Thyroid gland (tissue), 4 donors: ENCODE measurements at places on chromosomes 5 and 9. TPM values are rescaled to one million over a fixed set of nuclear protein-coding genes. Genes with fewer than 3 reads are reported as not detected.
A peak's percentile ranks its signal among the peaks of the same experiment; 100 is the strongest.

DNA sequence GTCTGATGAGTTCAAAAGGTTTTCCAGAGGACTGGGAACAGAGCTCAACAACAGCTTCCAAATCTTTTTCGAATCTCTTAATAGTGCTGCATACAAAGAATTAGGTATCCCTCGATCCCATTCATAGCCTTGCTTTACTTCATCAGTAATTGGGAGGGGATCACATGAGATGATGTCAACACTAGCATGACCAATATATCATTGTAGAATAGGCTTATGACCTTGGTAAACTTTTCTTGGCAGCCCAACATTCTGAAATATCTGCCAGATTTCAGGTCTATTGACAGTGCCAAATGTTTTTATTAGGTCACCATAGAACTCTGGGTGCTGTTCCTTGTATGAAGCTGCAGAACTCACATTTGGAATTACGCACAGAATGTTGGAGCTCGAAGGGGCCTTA is 228.9 kb downstream of the FGF10 start:
- DNase-seq = no peak

DNA sequence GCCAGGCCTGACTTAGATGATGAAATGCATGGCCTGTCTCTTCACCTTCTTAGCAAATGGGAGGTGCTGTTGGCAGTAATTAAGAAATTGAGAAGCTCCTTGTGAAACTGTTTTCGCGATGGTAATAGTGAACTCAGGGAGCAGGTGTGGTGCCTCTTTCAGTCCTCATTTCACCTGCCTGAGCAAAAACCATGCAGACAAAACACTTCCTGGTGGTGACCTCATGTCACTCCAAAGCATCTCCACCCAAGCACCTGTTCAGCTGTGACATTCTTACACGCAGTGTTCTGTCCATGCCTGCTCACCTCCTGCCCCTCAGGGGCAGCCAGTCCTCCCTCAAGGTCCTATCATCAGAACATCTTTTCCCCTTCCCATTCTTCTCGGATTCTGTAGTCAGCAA is 146.5 kb downstream of the CD180 start:
- DNase-seq = no peak

DNA sequence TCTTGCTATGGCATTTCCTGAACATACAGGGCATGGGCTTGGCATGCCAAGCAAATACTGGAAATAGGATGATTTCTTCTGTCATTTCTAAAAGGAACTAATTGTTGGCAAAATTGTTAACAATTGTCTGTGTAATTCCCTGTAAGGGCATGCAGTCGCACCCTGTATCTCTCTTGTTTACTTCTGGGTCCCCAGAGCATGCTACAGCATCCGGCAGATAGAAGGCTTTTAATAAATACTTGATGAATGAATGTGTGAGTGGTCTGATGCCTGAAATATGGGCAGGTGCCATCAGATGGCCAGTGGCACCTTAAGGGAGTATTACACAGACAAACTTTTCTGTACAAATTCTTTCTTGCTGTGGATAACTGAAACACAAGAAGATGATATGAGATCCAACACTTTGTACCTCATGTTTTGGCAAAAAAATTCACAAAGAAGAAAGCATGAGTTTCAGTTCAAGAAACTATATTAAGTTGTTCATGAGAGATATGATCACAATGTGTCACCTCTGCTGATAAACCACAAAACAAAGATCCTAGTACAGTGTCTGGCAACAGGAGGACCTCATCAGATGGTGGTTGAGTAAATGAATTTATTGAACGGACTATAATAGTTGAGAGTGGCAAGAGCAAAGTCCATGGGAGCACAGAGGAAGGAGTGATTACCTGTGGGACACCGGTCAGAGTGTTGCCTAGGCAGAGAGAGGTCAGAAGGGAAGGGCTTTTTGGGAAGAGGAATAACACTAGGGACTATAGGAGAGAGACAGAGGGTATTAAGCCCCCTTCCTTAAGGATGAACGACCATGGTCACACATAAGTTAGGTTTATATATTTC is 194.2 kb downstream of the ATP10B start:
- DNase-seq = no peak

DNA sequence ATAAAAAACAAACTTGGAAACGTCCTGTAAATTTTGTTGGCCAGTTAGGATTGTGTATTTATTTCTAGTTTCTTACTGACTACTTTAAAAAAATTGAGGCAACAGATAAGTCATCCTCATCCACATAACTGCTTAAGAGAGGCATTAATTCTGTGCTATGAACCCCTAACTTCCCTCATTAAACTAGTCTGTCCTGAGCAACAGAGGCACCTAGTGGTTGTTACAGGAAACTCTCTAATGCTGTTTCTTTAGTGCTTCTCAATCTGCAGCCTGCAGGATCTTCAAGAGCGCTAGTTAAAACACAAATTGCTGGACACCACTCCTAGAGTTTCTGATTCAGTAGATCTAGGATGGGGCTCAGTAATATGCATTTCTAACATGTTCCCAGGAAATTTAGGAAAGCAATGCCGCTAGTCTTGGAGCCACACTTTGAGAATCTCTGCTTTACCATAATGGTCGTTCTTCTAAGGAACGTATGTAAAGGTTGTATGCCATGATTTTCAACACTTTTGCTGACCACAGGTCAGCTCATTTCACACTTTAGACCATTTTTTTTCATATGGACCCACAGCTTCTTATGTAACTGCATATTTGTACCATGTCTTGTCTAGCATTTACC is 410.1 kb upstream of the SMARCA2 start:
- no peak for DNase-seq

DNA sequence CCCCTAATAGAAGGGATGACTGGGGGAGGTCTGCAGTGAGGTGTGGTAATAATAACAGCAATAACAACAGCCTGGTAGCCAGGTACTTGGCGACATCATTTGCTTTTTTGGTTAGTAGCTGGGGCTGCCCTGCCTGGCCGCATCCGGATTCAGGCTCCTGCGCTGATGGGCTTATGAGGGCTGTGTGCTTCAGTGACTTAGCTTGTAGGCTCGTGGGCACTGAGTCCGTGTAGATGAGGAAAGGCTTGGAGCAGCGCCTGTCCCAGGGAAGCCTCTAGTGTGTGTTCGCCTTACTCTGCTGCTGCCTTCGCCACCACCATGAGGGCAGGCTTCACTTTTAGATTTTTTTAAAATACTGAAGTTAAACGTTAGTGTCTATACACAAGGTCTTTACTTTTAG is 4.5 kb downstream of the NDUFS6 start:
- no peak for DNase-seq

- peak; percentile 74 for DNase-seq
Measured at GRCh38 chr9:136345281-136346156, 18.0 kb downstream of the DNLZ start.

DNA sequence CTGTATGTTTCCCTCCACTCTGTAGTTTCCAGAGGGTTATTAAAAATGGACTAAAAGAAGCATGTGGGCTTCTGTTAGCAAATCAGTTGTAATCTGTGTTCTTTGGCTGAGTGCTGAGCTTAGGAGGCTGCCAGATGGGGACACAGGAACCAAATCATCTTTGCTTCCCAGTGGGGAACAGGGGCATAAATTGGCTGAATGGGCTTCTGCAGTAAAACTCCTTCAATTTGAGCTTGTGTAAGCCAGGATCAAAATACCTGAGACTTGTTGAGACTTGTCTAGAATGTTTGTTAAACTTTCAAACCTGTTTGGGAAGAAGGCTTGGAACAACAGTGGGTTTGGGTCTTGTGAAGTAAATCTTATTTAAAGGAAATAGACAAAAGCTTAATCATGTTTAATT is 32.2 kb upstream of the TNFAIP8 start:
- DNase-seq = no peak

- no peak for DNase-seq
Measured at GRCh38 chr9:110509792-110510191, 69.7 kb downstream of the SVEP1 start.

- no peak for DNase-seq
Measured at GRCh38 chr9:36035006-36035405, 1.7 kb upstream of the RECK start.

The ADCY2 gene
- total RNA-seq = 0.34 TPM
